ENCODE measurements at places on chromosomes 7 and 10.

- DNase-seq: peak; percentile 22
These were observed 132.4 kb downstream of the FAM53B start for GRCh38 chr10:124611738-124612137.

DNA sequence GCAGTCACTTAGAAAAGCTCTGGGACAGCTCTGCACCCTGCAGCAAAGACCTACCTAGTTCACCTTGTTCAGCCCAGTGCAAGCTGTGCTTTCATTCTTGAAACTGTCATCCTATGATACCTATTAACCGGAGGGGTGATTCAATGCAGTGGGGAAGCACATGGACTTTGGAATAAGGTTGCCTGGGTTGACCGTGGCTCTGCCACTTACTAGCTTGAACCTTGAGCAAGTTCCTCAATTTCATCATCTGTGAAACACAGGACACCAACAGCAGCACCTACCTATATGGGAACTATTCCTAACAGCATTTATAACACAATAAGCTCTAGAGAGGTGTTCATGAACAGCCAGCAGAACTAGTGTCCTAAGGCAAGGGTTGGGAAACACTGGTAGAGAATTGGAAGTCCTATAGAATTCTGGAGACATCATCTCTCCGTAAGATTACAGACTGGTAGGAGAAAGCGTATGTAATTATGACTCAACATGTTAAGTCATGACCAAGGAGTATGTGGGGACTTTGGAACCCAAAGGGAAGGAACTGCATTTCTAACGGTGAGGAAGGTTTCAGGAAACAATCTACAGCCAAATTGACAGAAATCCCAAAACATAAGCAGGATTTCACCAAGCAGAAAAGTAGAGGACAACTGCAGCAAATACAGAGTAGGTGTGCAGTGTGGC, 270.0 kb downstream of the USP6NL start:
- DNase-seq: no peak

DNA sequence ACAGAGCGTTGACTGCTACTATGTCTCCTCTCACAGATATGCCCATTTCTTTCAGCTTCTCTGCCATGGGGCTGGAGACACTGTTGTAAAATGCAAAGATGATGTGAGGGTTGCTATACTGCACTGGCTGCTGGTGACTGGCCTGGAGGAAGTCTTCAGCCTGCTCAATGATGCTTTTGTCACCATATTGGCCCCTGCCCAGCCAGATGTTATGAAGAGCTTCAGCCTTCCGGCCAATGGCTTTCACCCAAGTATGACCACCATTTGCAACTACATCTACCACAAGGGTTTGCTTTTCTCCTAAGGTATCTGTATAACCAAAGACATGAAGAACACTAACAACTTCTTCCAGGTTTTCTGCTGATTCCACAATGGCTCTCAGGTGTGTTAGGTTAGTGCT, 1.6 kb downstream of the C7orf25 start:
- no peak for DNase-seq

DNA sequence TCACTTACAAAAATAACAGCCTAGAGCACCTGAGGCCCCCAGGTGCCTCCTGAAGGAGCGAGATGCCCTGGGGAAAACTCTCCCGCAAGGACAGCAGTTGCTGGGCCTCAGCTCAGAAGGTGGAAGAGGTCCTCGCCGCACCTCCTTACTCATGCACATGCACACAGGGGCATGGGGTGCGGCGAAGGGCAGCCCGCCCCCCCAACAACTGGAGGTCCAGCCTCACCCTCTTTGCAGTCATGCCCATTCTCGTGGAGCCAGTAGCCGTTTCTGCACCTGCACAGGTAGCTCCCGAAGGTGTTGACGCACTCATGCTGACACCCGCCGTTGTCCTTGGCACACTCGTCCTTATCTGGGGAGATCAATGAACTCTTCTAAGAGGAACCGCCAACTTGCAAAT, 19.9 kb upstream of the OPALIN start:
- DNase-seq: no peak

- no peak for DNase-seq
These were observed 115.9 kb downstream of the VIPR2 start for GRCh38 chr7:159028508-159029401.

DNA sequence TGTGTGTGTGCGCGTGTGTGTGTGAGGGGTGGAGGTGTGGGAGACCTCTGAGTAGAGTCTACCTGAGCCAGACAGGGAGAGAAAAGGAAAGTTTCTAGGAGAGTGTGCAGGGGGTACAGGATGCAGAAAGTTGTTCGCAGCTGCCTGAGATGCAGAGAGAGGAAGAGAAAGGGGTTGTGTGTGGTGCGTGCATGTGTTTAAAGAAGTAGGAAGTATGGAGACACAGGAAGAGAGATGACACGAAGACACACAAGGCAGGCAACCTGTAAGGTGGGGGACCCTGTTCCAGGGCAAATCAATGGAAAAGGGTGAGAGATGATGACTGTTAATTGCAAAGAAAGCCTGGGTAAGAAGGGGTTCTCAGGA, 52.2 kb downstream of the C10orf105 start:
- DNase-seq: no peak

DNA sequence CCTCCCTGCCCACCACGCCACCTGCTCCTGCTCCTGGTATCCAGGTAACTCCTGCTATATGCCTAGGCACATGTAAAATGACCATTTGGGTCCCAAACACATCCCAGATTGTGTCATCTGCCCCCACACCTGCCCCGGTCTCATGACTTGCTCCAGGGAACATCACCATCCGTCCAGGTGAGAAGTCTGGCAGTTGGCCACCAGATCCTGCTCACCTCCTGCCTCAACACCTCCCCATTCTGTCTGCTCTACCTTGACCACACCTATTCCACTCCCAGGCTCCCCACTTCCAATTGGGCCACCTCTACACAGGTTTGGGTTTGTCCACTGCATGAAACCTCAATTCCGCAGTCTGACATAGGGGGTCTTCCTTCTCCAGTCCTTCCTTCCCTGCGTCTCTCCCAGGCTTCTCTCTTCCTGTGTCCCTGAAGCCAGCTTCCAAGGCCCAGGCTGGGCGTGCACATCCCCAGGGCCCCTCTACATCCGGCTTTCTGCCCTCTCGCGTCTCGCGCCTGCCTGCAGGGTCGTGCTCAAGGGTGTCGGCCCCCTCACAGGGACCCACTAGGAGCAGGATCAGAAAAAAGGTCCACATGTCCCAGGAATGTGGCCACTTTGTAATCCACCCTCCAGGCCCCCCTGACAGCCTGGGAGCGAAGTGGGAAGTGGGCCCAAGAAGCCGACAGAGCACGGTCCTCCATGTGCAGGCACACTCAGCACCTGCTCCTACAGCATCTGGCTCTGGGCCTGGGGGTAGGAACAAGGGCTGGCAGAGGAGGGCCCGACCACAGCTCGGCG, 49.3 kb upstream of the DAGLB start:
- no peak for DNase-seq

GRCh38 chr10:88982366-88982765, 8.2 kb upstream of the FAS start:
- no peak for DNase-seq

DNA sequence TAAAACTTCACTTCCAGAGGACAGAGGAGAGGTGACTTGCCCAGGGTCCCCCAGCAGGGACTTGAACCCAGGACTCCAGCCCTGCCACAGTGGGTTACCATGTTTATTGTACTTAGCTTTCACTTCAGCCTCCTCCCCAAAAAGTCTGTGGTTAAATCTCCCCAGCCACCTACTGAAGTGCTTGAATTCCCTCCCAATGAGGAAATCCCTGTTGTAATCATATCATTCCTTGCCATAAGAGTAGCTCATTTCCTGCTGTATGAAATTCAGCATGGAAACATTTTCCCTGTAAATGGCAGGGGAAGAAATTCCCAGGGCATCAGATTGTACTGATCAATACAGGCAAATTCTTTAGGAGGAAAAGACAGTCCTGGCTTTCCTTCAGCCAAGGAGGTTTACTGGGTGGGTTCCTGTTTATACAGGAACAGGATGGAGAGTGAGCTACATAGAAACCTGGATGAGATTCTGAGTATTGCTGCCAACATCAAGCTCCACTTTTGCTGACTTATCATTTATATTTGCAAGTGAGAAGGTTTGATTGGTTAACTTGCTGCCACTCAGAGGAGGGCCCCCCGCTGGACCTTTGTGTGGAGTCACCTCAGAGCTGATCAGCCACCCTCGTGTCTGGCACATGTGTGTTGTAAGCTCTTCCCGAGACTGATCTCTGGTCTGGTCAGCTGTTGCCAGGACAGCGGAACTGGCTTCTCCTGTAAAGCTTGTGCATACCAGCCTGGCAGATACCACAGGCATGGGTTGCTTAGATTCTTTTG, 16.4 kb upstream of the PDZD8 start:
- no peak for DNase-seq

DNA sequence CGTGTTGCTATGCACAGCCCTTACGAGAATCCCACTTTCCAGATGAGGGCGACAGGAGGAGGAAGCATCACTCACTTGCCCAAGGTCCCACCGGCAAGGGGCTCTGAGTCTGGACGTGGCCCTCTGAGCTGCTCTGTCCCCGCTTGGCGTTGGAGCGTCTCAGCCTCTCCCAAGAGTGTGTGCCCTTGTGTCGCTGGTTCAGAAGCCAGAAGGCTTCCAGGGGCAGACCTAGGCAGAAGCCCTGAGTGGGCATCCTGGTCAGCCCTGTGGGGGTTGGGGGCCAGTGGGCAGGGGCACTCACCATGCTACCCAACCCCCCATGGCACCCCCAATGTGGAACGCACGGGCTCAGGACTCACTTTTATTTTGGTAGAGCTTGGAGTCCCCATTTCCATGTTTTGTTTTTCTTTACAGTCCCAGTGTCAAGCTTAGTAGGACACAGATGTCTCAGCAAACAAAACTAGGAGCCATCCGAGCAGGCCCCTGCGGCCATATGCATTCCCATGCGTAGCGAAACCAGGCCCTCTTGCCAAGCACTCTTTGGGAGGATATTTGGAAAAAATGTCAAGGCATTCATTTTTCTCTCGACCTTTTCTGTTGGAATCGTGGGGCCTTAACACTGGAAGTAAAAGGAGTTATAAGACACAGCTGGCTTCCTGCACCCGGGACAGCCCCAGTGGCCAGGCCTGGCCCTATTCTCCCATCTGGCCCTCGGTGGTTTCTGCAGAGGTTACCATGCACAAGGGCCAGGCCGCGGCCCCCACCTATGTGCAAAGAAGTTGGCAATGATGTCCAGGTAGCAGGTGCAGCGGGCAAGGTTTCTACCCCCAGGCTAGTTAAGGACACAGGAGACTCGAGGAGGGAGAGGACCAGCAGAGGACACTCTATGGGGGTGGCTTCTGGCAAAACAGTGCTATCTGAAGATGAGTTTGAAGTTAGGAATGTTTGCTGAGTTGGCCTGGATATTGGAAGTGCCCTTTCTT, 97.0 kb downstream of the LHPP start:
- DNase-seq: no peak

- no peak for DNase-seq
These were observed 74.5 kb upstream of the VKORC1L1 start for GRCh38 chr7:65798111-65799075.

DNA sequence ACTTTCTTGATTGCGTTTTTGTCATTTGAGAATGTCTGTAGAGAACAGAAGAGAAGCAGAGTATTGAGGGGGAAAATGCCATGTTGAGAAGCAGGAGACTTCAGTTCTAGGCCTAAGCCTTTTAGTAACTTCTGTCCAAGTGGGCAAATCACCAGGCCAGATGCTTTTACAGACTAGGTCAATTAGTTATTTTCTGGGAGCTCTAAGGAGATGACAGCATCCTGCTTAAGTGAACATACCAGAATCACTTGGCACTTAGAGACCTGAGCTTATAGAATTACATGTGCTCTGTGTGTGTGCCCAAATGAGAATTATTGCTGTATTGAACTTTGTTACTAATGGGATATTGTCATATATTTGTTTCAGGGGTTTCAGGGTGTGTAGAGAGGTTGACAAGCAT, 24.0 kb downstream of the AGK start:
- DNase-seq: no peak

DNA sequence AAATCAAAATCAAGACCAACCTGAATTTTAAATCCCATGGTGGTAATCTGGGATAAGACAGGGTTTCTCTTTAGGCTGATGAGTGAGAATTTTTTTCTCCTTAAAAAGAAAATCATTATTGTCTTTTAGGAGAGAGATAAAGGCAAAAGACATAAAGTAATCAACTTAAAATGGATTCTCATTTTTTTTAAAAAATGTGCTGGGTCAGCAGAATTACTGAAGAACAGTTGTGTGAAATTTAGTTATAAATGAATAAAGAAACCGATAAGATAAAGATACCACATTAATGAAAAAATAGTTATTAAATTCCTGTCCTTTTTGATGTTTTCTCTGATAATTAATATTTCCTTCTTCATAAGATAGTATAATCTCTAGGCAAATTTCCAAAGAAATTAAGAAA, 161.3 kb upstream of the YAE1 start:
- no peak for DNase-seq

DNA sequence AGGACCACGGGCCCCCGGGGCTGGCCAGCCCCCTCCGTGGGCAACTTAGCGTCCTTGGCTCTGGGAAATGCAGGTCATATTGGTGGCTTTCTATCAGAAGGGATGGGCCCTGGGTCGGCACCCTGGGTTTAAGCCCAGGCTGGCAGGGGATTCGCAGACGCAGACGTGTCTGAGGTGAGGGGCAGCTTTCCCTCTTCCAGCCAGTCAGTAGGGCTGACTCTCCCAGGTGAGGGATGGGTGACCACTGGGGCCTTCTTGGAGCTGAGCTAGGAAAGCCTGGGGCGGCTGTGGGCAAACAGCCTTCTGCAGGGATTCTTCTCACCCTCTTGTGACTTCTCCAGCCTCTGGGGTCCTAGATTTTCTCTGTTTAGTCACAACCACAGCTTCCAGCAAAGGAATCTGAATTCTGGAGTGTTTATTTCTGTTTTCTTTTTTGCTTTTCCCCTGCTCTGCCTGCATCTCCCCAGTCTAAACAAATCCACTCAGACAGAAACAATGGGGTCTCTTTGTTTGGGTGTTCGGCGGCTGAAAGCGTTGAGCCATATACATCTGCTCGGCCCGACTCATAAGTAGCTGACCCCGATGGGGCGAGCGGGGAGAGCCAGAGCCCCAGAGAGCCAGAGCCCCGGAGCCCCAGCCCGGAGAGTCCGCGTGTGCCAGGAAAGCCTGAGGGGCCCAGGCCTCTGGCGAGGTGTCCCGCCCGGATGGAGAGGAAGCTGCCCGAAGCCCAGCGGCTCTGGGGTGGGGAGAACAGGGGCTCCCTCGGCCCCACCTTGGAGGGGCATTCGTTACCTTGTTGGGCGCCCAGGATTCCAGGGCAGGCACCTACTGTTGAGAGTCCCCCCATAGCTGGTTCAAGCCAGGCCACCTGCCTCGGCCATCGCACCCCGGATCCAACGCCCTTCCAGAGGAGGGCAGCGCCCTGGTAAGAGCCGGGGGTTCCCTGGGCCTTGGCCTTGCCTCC, 2.0 kb downstream of the MNX1 start:
- no peak for DNase-seq

Measured in stimulated activated CD8-positive, alpha-beta memory T cell treated with anti-CD3 and anti-CD28 coated beads, Interleukin-12 subunit alpha, Interleukin-12 subunit beta, amount 100 ng/mL, for 4 hours (primary cell).